ENCODE measurements at places on chromosomes 5 and 9.

DNA sequence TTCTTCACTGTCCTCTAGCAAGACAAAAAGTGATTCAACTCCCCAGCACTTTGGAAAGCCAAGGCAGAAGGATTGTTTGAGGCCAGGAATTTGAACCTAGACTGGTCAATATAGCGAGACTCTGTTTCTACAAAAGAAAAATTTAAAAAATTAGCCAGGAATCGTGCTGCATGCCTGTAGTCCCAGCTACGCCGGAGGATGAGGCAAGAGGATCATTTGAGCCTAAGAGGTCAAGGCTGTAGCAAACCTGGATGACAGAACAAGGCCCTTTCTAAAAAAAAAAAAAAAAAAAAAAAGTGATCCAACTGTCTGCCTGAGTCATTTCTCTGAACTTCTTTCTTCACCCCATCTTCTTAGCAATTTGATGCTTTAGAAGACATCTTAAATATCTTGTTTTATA lies 12.4 kb downstream of the ITGA2 start:
- DNase-seq = no peak

GRCh38 chr5:68534131-68534940 lies 318.8 kb downstream of the PIK3R1 start:
- DNase-seq = no peak

DNA sequence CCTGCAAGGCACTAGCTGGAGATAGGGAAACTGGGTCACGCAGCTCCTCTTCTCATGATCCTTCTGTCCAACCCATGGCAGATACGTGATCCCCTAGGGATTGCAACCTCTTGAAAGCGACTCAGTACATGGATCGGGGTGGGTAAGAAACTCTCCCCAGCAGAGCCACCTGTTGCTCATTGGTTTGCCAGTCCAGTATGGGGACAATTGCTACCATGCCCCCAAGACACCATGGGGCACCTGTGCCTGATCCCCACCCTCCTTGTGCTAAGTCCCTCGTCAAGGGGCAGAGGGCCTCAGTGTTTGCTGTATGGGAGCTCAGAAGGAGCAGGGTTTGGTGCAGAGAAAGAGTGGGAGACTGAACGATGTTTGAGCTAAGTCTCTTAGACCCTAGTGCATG lies 500.9 kb downstream of the ENC1 start:
- DNase-seq = no peak

DNA sequence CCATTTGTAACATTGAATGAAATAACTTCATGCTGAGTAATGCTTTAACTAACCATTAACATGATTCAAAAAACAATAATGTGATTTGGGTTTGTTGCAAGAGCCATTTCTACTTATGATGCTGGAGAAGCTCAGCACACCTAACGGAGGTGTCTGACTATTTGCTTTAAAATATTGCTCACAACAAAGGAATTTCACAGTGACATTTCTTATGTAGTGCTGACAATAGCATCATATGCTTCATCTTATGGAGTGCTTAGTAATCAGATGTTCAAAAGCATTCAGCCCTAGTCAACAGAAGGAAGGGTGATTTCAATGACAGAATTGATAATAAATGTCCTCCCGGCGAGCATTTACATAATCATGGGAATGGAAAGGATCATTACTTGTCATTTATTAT lies 1003.3 kb upstream of the COX7C start:
- no peak for DNase-seq

GRCh38 chr5:155342956-155343355 lies 329.4 kb downstream of the KIF4B start:
- DNase-seq = no peak

DNA sequence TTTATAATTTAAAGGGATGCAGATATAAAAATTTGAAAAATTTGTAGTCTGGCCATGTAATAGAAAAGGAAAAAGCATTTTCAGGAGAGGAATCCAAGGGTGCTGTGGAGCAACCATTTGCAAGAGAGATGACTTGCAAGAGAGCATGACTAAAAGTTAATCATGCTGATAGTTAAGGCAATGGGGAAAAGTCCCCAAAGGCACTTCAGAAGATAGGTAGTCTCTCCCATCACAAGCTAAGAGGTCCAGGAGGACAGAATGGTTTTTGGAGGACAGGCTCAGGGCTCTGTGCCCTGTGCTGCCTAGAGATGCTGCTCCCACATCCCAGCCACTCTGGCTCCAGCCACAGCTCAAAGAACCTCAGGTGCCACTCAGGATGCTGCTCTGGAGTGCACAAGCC lies 38.8 kb downstream of the DNAJB5 start:
- DNase-seq = no peak

DNA sequence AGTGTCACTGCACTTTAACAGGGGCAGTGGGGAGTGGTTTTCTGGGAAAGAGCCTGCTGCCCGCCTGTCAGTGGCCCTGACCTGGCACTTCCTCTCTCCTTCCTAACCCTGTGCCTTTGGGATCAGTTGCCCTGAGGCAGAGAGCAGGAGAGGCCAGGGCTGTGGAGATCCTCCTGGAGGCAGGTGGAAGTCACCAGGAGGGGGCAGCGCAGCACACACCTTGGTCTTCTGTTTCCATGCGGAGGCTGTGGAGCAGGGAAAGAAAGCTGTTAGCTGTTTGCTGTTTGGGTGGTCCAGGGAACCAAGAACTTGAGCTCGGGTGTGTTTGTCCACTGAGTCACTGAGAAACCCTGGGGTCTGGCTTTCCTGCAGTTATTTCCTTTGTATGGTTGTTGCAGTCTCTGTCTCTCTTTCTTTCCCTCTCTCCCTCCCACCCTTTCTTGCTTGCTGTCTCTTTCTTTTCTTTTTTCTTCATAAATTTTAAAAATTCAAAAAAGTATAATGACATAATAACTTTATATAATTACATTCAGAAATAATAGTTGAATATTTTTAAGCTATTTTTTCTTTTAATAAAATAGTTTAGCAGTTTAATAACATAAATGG lies 28.1 kb downstream of the NTRK2 start:
- DNase-seq = peak; percentile 8

GRCh38 chr9:26310294-26310693 lies 582.3 kb downstream of the CAAP1 start:
- DNase-seq = no peak
